ENCODE measurements at places on chromosomes 13 and 19.

- no peak for DNase-seq
Measured at GRCh38 chr13:33992881-33993336, 175.0 kb downstream of the RFC3 start.

DNA sequence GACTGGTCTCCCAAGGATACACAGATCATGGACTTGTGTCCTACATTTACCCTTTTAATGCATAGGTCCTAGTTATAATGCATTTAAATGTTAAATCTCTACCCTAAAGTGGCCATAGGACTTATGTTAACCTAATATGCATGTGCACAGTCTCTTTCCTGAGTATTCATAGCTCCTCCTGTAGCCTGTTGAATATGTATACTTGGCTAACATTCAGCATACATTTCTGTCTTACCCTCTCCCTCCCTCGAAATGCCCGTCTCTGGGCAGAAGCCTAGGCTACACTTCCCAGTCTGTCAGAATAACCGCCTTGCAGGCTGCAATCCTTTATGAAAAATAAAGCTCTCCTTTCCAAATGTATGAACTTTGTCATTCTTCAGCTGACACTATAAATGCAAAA, 13.9 kb downstream of the ZFP82 start:
- DNase-seq = no peak

DNA sequence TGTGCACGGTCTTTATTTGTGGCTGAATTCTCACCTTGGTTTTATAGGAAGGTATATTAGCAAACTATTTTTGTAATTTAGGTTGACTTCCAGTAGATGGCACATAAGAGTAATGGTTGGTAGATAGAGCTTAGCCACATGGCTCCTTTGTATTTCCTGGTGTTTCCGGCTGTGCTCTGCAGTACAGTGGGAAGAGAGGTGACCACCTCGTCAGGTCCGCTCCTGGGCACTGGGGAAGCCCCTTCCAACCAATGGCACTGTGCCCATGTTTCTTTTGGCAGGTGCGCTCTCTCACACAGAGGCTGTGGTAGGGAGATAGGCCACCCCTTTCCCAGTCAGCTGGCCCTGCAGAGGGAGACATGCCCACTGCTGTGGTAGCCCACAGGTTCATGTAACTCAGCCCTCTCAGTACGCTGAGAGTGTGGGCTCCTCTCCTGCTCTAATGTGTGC, 74.3 kb upstream of the ATP12A start:
- DNase-seq = no peak

DNA sequence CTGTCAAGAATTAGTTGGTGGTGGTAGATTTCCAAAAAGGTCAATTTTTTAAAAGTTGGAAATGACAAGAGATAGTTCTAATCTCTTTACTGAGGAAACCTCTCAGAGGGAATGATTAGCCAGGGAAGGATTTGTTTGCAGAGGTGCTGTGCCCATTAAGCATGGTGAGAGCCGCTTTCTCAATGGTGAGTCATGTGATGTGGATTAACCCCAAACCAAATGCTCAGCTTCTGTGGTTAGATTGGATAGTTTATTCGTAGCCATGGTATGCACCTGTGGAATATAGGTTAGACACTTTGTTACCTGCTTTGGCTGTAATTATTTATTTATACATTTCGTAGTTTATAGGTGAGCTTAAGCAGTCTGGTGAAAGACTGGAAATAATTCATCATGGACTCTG, 7.1 kb downstream of the HNRNPM start:
- DNase-seq = no peak

DNA sequence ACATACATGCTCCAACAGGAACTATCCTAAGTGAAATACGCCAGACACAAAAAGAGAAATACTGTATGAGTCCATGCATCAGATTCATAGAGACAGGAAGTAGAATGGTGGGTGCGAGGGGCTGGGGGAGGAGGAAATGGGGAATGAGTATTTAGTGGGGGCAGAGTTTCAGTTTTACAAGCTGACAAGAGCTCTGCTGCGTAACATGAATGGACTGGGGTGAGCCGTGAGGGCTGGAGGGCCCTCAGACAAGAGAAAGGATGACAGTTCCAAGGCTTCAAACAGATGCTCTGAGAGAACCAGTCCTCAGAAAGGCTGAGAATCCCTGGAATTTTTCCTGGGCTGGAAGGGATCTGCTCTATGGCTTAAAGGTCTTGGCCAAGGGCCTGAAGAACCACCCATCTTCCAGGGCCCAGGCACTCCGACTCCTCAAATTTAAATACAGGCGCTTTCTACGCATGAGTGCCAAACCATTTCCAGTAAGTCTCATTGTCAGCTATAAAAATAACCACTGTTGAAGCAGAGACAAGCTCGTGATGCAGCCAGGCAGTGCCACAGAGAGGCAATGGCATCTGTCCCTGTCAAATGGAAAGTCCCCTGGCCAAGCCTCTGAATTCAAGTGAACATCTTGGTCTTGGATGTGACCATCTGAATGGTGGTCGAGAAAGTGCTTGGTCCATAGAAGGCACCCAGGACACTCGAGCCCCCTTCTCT, 17.5 kb downstream of the KLF2 start:
- peak; percentile 79 for DNase-seq

GRCh38 chr19:43711751-43712355, 4.0 kb upstream of the IRGC start:
- DNase-seq = no peak

DNA sequence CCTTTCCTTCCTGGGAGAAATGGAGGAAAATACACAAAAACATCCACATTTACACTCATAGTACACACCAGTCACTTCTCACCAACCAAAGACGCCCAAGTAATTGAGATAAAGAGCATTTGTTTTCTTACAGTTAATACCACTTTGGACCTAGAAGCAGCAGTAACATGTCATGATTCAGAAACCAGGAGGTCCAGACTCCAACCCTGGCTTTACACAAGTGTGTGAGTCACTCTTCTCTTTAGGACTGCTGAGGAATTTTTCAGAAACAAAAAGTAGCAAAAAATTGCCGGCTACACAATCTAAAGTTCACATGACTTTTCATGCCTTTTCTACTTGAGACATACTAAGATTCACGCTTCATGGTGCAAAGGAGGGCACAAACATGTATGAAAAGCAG, 42.1 kb downstream of the TUBGCP3 start:
- DNase-seq = no peak

DNA sequence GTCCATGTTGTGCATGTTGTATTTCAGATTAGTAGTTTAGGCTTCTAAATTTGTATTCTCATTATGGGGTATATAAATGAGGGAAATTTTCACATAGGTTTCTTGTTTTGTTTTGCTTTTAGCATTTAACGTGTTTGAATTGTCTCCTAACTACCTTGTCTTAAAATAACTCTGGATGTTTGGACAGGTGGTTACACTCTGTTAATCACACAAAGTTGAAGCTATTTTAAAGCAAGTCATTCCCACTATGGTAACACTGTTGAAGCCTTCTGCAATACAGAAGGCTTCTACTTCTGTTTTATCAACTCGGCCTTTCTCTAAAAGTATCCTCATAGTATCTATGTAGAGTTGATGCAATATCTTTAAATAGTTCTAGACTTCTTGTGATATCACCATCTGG, 245.3 kb upstream of the HTR2A start:
- no peak for DNase-seq

GRCh38 chr13:67048821-67049150, 181.3 kb downstream of the PCDH9 start:
- DNase-seq = no peak

- no peak for DNase-seq
Measured at GRCh38 chr13:74219566-74219965, 85.4 kb upstream of the KLF12 start.

- DNase-seq = no peak
Measured at GRCh38 chr13:51619614-51620013, 35.4 kb downstream of the WDFY2 start.

DNA sequence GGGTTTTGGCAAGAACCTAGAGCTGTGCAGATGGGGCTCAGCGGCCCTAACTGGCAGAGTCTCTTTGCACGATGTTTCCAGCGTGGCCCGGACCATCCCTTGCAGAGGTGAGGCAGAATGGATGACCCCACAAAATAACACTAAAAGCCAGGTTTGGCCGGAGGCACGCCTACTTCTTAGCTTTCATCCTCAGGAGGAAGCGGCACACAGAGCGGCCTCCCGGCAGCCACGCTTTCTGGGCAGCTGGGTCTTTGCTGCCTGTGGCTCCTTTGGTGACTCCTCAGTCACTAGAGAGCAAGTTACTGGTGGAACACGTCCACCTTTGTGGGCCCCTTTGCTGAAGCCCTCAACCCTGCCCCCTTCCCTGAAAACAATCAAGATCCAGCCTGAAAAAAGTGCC, 25.2 kb downstream of the TEX29 start:
- no peak for DNase-seq

DNA sequence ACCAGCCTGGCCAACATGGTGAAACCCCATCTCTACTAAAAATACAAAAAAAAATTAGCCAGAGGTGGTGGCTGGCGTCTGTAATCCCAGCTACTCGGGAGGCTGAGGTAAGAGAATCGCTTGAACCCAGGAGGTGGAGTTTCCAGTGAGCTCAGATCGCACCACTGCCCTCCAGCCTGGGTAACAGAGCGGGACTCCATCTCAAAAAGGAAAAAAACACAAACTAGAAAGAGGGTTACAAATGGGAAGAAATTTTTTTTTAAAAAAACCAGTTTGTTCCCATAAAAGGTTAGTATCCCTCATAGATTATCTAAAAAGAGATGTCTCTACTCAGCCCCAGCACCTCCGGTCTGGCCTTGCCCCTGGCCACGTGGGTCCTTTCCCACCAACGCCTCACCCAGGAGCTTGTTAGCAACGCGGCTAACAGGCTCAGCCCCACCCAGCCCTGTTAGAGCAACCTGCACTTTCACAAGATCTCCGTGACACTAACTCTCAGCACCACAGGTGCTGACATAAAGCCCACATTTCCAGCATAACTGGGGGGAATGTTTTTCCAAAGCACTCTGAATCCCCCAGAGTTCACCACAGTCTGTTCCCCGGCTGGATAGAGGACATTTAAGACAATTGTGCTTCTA, 4.3 kb downstream of the DMKN start:
- DNase-seq = no peak

- no peak for DNase-seq
Measured at GRCh38 chr13:86601351-86601750, 802.1 kb upstream of the SLITRK6 start.

- DNase-seq = no peak
Measured at GRCh38 chr19:33394006-33394722, 20.7 kb downstream of the CEBPG start.

- peak; percentile 88 for DNase-seq
Measured at GRCh38 chr19:14556662-14557188, 15.1 kb downstream of the NDUFB7 start.

DNA sequence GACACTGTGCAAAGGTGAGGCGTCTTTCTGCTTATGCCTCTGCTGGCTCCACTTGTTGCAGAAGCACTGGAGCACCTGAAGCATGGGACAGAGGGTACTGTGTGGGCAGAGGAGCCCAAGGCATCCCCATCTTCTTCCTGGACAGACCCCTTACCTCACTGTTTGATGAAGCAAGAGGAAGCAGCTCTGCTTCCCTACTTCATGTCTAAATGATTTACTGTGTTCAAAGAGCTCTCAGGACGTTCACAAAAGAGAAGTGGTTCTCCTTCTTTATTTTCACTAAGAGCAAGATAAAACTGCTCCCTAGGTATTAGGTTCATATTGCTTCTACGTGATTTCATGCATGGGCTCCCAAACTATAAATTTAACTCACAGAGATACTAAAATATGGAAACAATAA, 1635.4 kb upstream of the SLC10A2 start:
- no peak for DNase-seq

Data from natural killer cell treated with Interleukin-12 subunit alpha and Interleukin-12 subunit beta and Interleukin-15 and Interleukin-18, amount 100 ng/mL, for 72 hours (primary cell).